Activated naive CD4-positive, alpha-beta T cell treated with anti-CD3 and anti-CD28 coated beads for 36 hours (primary cell): ENCODE measurements at places on chromosomes 13 and 19.

GRCh38 chr19:48613024-48613851 is 1.6 kb downstream of the FAM83E start:
- DNase-seq, result no peak

- no peak for DNase-seq
Observed at GRCh38 chr13:33307843-33308242, 22.3 kb upstream of the STARD13 start.

GRCh38 chr19:51944798-51945552 is 17.7 kb downstream of the ZNF613 start:
- no peak for DNase-seq

GRCh38 chr19:9967326-9967725 is 31.0 kb upstream of the OLFM2 start:
- DNase-seq, result no peak

- no peak for DNase-seq
Observed at GRCh38 chr13:67867206-67867605, 637.1 kb upstream of the PCDH9 start.

GRCh38 chr13:22262001-22262885 is 591.4 kb downstream of the FGF9 start:
- no peak for DNase-seq

DNA sequence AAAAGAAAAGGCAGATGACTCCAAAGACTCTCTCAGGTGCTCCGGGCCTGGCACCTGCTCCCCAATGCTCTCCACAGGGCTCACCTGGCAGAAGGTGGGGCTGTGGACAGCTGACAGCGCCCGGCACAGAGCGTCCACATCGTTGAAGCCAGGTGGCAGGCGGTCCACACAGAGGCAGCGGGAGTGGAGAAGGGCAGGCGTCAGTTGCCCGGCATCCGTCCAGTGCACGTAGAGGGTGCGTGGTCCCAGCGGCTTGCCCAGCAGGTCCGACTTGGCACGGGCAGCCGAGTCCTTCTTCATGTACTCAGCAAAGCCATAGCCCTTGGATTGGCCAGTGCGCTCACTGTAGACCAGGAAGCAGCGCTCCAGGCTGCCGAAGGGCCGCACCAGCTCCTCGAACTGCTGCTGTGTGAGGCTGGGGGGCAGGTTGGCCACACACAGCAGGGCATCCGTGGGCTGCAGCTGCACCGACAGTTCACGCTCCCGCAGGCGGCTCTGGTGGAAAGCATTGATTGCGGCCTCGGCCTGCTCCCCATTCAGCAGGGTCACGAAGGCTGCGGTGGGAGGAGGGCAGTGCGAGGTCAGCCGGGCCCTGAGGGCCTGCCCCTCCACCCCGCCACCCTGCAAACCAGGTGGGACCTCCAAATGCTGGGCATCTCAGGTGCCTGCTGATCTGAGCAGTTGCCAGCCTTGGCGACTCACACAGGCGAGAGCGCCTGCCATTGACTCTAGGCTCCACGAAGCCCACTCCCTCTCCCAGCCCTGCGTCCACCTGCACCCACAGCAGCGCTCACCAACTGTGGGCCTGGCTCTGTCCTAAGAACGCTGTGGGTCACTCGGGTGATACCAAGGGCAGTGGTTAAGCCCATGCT is 4.5 kb downstream of the RAVER1 start:
- no peak for DNase-seq

DNA sequence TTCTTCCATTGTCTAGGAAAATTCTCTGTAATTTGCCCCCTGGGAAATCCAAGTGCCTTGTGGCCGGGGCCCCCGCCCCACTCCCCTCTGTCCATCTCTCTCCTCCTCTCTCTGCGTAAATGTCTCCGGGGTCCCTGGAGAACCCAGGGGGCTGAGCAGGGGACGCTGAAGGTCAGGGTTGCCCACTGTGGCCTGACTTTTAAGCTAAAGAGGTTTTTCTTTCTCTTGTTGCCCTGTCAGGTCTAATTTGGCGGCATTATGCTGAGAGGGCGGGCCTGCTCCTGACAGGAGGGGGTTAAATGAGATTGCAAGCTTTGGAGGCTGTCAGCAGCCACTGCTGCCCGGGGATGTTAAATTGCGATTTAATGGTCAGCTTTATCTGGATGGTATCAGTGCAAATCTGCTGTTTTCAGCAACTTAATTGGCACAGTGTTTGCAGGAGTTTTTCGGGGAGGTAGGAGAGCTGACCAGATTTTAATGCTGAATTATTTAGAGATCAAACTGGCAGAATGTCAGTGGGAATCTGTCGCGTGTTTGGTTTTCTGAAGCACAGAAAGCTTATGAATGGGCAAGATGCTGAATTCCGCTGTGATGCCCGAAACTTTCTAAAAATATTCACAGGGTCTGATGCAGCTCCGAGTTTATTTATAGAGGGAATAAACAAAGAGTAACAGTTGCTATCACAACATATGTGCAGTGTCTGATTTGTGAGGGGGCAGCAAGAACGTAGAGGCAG is 93.2 kb upstream of the SOX1 start:
- DNase-seq, result no peak

DNA sequence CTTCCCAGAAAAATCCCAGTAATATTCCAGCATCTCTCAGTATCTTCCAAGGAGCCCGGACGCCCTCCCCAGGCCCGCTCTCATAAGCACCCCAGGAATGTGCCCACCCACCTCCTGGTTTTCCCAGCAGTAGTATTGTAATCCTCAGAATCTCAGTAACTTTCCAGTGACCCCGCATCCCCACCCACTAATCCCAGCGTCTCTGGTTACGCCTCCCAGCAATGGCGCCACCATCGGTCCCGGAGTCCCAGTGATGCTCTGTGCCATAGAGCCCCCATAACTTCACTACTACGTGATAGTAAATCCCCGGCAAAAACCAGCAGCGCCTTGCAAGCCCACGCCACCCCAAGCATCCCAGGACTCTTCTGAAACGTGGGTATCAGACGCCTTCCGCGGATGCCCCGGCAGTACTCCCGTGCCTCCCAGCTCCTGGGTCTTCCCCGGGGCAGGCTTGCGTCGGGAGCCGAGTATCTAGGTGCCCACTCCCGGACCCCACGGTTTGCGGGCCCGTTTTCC is 928 bp upstream of the PNPLA6 start:
- peak; percentile 54 for DNase-seq

DNA sequence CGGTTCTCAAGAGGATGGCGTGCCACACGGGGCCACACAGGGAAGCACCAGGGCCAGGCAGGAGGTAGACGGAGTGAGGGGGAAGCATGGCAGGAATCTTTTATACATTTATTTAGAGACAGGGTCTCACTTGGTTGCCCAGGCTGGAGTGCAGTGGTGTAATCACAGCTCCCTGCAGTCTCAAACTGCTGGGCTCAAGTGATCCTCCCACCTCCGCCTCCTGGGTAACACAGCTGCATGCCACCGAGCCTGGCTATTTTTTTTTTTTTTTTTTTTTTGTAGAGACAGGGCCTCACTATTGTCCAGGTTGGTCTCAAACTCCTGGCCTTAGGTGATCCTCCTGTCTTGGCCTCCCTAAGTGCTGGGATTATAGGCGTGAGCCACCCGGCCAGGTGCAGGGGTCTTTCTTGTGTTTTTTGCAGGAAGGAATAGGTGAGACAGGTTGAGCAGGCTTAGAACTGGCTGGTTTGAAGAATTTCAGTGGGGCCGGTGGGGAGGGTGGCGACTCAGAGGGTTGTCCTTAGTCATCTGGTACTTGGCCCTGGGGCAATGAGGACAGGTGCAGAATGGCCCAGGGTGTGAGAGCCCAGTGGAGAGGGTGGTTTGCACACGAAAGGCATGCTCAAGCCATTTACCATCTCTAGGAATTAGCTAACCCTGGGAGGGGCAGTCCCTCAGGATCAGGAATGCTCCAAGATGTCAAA is 7.6 kb downstream of the SSC5D start:
- no peak for DNase-seq

DNA sequence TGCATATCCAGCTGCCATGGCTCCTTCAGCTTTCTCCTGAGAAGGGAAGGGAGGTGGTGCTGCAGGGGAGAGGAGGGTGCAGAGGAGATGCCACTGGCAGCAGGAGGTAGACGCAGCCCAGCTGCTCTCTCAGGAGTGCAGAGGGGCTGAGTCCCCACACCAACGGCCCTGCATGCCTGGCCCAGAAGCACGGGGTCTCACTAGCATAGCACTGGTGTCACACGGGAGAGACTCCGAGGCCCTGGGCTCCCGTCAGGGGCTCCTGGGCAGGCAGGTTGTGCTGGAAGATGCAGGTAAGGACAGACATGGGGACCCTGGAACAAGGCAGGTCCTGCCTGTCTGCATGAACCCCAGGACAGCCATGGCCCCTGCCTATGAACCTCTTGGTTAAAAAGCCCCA is 80.1 kb downstream of the C1QTNF9 start:
- no peak for DNase-seq

GRCh38 chr13:34349091-34349722 is 531.3 kb downstream of the RFC3 start:
- no peak for DNase-seq

DNA sequence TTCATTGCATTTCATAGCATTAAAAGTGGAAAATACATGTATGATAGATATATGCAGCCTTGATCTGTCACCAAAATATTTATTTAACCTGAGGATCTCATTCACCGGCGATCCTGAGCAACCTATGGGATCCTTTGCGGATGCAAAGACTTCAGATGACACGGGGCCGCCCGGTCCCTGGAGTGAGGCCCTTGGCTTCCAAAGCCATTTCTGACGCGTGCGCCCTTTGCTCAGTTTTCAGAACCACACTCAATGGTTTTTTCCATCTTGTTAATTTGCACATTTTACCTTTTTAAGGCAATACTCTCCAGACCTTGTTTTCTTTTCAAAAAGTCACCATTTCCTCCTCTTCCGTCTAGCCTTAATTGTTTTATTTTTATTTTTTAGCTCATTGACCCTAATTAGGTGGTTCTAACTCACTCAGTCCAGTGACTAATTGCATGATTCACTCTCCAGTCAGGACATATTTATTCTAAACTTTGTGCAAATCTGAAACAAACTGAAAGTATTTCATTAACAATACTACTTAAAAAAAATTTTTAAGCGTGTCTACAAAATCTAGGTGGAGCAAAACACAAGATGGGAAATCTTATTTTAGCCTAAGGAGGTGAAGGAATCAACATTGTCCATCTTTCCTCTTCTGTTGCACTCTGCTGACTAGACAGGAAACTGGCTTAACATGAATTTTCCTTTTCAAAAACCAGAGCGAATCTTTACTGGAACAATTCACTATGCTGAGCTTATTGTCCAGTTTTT is 47.9 kb downstream of the COL4A1 start:
- no peak for DNase-seq
